ENCODE measurements at places on chromosomes 11 and 22. TPM values are rescaled to one million over a fixed set of nuclear protein-coding genes. Genes with fewer than 3 reads are reported as not detected.
A peak's percentile ranks its signal among the peaks of the same experiment; 100 is the strongest.

DNA sequence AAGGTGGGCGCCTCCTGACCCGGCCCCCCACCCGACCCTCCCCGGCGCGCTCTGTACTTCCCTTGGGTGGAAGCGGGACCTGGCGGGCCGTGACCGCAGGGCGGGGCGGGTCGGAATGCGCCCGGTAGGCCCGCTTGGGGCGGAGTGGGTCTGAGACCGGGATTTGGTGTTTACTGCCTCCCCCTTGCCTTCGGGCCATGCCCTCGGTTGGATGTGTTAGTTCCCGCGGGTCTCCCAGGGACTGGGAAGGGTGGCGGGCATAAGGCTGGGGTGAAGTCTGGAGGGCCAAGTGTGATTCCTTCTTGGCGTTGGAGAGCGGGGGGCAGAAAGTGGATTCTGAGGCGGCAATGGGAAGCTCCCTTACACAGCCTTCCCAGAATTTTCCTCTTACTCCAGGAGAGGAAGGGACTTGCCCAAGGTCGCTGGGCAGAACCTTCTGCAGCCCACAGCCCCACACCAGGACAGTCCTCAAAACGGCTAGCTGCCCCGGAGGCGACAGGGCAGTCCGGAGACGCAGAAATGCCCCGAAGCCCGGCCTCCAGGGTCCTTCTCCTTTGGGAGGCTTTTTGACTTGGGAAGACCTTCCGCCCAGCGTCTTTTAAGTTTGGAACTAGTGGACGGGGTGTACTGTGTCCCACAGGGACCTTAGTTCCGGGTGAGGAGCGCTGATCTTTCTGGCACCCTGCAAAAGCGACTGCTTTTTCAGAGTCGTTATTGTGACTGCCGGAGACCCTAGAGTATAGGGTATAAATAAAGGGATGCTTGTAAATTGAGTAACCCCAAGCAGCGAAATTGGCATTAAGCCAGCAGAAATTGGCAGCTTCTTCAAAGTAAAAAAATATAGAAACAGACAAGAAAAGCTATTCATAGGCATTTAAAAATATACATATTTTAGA, 647 bp downstream of the SWAP70 start:
- peak; percentile 36 for DNase-seq

The TRAF6 gene
- 40.2 TPM for total RNA-seq

The SYCE3 gene
- not detected for total RNA-seq

The VPREB1 gene
- total RNA-seq: not detected

DNA sequence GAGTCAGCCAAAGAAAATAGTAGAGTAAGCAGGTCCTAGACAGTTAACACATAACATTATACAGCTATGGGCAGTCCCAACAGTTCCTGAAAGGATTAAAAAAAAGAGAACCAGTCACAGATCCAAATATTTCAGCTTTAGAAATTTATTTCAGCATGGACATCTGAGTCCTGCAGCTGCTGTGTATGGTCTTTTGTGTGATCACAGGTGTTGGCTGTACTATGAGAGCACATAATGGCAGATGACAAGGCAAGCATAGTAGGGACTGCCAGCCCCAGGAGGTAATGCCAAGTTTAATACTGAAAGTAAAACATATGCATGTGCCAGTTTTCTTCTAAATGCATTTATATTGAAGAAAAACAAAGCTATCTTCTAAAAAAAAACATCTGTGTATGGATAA, 158.1 kb downstream of the GRIA4 start:
- DNase-seq: no peak

DNA sequence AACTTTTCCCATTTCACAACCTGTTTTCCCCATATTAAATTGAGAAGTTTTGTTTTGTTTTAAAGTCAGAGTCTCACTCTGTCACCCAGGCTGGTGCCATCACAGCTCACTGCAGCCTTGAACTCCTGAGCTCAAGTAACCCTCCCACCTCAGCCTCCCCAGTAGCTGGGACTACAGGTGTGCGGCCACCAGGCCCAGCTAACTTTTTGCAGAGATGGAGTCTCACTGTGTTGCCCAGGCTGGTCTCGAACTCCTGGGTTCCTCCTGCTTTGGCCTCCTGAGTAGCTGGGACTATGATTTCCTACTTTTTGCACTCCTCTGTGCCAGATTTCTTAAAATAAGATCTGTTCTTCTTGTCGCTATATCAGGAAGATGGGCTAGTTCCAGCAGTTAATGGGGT, 44.9 kb downstream of the GNB1L start:
- DNase-seq: no peak

DNA sequence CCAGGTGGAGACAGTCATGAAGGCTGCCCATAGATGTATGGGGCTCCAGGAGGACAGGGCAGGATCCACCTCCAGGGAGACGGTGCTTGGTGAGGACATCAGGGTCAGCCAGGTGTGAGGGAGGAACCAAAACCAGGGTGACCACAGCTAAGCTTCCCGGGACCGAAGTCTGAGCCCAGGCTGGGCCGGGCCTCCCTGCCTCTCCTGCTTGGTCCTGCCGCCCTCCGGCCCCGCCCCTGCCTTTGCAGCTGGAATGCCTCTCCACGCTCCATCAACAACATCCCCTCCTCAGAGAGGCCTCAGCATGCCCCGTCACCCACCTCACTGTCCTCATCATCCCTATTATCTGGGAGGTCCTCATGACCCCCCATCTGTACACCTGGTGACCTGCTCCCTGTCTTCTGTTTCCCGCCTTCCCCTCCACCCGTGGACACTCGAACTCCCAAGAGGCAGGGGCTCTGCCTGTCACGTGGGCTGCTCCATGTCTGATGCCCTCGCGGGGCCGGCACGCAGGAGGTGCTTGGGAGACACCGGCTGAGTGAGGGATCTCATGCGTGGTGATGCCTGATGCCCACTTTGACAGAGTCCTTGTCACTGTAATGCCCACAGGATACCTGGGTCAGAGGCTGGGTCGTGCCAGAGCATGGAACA, 59.4 kb downstream of the RTL6 start:
- DNase-seq: no peak

- peak; percentile 67 for DNase-seq
These were observed 102.5 kb downstream of the KIAA1671 start for GRCh38 chr22:25054943-25055511.

The LAYN gene
- total RNA-seq: 0.94 TPM

- DNase-seq: peak; percentile 39
These were observed at the start of gene SLC15A3 for GRCh38 chr11:60951904-60952741. Gene SLC15A3, minus strand, starts transcription at chr11:60952176. Its CDS starts 625 bp downstream, at chr11:60951551.

DNA sequence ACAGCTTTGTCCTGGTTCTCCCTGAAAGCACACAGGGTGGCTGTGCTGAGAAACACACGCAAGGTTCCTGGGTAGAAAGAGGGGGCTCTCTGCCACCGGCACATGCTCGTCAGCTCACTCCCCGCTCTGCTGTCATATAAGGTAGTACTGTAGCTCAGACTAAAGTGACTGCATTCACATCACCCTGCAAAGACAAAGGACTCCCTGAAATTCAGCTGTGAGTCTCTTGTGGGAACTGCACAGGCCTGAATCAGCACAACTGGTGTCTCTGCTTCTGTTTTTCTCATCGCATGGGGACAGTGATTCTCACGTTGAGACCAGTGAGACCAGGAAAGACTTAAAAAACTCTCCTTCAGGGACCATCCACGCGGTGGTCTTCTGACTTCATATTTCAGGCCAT, 124.1 kb upstream of the BID start:
- no peak for DNase-seq

GRCh38 chr11:88295028-88295427, 42.5 kb downstream of the CTSC start:
- no peak for DNase-seq

GRCh38 chr11:72840780-72841179, 26.6 kb downstream of the ATG16L2 start:
- no peak for DNase-seq

DNA sequence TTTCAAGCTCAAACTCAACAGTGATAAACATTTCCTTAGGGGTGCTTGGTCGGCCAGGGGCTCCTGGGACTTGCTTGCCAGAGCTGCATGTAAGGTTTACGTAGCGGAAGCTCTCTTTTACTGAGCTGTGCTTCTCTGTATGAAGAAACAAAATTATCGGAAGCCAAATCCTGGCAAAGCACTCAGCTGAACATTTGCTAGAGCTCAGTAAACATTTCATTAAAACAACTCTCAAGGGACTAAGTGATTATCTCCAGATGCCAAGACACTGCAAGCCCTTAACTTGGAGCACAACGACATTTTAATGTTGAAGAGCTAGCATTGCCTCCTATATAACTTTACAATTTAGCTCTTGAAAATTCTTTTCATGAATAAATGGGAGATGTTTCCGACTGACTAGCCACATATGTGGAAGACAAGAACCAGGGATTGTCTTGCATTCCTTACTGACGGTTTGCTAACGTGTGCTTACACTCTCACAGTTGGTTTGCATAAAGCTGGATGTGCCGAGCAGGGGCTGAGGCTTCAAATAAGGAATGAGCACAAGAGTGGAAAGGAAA, 43.4 kb downstream of the SCUBE2 start:
- DNase-seq: no peak

The E2F8 gene
- total RNA-seq: 0.42 TPM

The MPZL2 gene
- 0.58 TPM for total RNA-seq

- no peak for DNase-seq
These were observed 11.4 kb downstream of the EMID1 start for GRCh38 chr22:29216873-29217666.

The BTG4 gene
- total RNA-seq: not detected

DNA sequence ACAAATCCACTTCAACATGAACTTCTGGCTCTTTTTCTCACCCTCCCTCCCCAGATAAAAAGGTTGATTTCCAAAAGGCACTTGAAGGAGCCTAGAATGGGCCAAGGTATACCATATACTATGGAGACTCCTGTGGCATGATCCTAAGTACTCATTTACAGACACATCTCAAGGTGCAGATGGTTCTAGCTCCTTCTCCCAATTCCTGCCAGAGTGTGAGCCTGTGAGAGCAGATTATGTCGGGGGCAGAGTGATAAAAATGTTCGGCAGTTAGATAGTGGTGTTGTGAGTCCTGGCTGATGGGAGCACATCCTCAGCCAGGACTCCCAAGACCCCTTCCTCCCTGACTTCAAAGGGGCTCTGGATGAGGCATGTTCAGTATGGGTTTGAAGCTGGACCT, 8.2 kb upstream of the SEC14L3 start:
- DNase-seq: no peak

DNA sequence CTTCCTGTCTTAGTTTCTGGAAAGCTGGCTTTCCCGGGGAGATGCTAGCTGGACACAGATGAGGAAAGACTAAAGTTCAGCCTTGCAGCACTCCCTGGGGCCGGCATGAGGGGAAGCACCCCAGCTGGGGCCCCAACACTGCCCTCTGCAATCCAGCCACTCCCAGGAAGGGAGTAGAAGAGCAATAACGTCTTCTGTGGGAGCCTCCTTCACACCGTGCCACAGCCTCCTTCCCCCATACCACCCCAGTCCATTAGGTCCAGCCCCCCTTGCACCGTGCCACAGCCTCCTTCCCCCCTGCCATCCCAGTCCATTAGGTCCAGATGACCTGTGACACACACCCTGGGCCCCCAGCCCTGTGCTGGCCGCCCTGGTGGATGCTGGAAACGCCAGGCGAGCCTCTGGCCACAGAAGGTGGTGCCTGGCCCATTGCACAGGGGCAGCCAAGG, 44.1 kb upstream of the PRDM11 start:
- no peak for DNase-seq

DNA sequence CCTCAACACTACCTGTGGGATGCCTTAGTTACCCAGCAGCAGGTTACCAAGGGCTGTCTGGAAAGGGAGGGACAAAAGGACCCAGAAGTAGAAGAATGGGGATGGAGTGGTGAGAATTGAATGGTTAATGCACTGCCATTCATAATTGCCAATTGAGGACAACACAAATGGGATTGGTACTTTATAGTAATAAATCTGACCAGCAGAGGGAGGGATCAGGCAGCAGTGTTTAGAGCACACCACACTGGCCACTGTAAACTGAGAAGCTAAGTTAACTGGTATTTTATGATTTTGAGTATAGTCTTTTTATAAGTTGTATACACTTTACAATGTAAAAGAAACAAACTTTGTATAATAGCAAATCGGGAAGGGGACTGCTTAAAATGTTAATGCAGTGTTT, 10.7 kb downstream of the TBRG1 start:
- DNase-seq: no peak

The OR51E2 gene
- total RNA-seq: not detected

DNA sequence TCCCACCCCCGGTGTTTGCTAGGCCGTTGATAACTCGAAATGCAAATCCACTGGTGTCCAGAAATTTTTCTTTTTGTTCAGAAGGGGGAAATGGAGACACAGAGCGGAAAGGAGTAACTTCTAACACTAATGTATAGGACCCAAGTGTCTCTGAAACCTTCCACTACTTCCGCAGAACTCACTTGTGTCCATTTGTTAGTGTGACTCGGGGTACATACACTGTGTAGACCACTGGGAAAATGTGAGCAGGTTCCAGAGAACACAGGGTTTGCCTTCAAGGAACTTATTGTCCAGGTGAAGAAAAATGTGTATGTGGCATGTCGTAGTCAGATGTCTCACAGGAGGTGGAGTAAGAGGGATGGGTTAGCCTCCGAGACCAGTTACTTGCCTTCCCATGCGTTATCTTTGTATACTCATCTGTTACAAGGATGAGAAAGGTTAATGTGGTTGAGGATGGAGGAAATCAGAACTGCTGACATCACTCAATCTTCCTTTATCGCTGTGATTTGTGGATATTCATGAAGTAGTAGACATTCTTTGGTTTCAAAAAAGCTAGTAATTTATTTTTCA, 857 bp downstream of the ARCN1 start:
- peak; percentile 64 for DNase-seq

DNA sequence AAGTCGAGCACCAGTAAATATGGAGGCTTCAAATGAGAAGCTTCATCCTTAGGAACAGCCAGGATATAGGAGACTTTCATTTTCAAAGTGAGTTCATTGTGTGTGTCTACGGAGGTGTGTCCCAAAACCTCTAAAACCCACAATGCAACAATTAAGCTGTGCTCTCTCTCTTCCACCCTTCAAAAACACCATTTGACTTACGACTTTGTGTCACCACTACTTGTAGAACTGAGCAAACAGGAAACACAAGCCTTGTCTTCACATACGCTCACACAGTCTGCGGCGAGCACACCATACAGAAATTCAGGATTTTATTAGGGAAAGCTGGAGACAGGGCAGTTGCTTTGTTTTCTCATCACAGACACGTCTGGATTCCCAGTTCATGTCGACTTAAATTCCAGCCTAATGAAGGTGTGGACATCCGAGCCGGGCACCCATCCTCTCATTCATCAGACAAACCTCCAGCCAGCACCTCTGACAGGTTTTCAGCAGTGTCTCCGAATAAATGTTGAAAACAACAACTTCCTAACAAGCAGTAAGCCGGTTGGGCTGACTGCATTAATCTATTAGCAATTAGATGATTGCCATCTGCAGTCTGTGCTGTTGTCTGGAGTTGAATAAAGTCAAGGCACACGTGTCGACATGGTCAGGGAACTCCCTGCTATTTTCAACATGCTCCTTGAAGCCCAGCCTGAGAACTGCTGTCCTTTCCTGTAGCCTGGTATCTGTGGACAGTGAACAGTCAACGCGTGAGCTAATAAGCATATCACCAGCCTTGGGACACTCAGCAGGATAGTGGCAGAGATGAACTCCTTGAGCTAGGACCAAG, 1411.1 kb downstream of the BRD1 start:
- no peak for DNase-seq
